ENCODE measurements at places on chromosomes 13 and 19.

GRCh38 chr13:44685641-44686040, 109.5 kb upstream of the TSC22D1 start:
- DNase-seq, result no peak

DNA sequence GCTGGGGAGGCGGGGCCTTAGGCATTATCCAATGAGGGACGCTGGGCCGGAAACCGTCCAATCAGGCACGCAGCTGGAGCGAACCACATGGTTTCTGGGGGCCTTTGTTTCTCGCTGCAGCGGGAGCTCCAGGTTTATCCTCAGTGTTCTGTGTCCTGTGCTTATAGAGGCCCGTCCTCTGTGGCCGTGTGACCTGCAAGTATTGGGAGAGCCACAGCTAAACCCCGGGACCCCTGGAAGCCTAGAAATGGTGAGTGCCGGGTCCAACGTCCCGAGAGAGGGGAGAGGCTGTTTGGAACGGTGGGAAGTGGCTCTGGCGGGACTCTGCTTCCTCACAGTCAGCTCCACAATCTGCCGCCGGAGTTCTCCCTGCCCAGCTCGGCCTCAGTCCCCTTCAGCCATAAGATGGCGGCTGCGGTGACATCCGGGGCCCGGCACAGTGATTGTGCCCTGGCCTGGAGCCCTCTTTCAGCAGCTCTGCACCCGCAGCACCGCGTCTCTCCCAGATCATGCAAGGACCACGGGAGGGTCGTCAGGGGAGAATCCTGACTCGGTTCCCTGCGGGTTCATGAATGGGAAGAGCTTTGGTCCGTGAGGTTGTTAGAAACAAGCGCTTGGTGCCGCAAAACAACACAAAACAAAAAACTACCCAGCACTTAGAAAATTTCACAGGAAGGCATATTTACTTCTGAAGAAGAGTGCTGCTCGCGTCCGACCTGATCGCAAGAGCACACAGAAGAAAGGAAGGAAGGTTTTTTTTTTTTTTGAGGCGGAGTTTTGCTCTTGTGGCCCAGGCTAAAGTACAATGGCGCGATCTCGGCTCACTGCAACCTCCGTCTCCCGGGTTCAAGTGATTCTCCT, at the start of gene ZNF253:
ZNF253 (plus strand) TSS at position 133 of the 861 bp plus-strand sequence; CDS start at position 248, 115 bp downstream.
- DNase-seq, result peak; percentile 93

DNA sequence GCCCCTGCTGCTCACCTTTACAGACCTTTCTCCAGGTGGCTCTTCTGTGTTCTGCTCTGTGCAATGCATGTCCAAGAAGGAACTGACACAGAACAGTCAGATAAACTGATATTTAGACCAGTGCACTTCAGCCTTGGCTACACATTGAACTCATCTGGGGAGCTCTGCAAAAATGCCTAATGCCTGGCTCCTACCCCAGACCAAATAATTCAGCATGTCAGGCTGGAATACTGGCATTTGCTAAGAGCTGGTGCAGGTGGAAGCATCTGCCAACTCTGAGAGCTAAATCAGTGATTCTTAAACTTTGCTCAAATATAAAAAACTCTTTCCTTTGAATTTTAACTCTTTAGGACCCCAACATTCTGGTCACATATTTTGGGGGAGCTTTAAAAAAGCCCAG, 118.2 kb upstream of the TSC22D1 start:
- no peak for DNase-seq

DNA sequence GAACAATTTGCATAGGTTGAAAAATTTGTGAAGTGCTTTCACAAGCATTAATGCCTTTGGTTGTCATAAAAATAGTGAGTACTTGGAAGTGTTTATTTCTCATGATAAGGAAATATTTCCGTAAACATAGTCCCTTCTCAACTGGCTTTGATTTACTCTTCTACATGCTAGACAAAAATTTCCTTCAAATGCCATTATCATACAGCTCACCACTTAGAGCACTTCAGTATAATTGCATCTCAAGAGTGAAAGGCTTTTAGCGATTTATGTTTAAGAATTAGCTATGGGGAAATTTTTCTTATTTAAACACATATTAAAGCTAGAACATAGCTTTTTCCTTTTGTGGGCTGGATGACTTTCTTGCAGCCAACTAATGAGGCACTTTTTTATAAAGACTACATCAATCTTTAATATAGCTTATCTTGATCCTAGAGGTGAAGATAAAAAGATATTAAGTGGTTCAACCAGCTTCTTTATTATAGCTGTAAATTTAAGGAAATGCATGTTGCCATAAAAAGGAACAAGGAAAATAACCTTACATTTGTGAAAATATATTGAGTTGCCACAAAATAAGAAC, 656.8 kb downstream of the SLITRK6 start:
- DNase-seq, result no peak

GRCh38 chr13:48132961-48133360, 38.1 kb upstream of the MED4 start:
- no peak for DNase-seq

- DNase-seq, result no peak
Measured at GRCh38 chr19:43789029-43789428, 8.3 kb upstream of the KCNN4 start.

GRCh38 chr13:76939215-76939614, 9.1 kb upstream of the ACOD1 start:
- no peak for DNase-seq

- DNase-seq, result no peak
Measured at GRCh38 chr19:16024266-16025107, 51.8 kb upstream of the TPM4 start.

DNA sequence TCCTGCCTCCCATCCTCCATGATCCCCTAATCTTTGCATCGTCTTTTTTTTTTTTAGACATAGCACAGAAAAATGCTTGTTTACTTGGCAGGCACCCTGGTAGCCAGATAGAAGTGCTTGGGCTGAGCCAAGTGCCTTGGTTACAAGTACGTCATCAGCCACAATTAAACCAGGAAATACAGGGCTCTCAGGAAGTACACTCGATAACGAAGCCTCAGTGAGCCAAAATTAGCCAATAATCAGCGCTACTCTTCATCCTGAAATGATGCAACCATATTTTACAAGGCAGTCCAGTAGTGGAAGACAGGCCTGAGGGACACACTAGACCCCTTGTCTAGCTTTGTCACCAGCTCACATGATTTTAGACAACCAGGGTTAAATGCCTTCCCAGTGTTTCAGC, 194.0 kb upstream of the NBEA start:
- peak; percentile 36 for DNase-seq

- no peak for DNase-seq
Measured at GRCh38 chr19:10052602-10053360, 33.3 kb upstream of the SHFL start.

DNA sequence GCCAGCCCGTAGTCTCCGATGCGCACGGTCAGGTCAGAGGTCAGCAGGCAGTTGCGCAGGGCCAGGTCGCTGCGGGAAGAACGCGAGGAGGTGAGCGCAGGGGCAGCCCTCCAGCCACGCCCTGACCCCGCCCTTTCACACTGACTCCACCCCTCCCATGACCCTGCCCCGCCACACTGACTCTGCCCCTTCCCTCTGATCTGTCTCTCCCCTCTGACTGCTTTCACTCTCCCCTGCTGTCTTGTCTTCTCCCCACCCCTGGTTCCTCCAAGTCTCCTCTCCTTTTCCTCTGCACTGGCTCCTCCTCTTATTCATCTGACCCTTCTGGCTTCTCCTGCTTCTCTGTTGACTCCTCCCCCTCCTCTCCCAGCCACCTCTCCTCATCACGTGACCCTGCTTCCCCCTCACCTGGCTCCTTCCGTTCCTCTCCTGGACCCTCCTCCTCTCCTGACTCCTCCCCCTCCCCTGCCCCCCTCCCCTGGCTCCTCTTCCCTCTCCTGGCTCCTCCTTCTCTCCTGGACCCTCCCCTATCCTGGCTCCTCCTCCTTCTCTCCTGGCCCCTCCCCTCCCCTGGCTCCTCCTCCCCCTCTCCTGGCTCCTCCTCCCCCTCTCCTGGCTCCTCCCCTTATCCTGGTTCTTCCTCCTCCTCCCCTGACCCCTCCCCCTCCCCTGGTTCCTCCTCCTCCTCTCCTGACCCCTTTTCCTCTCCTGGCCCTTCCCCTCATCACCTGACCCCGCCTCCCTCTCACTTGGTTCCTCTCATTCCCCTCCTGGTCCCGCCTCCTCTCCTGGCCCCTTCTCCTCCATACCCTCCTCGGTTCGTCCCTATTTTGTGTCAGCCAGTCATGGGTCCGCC, 9.9 kb downstream of the LMTK3 start:
- DNase-seq, result no peak

GRCh38 chr19:41649827-41650226, 23.0 kb upstream of the CEACAM4 start:
- DNase-seq, result no peak

- DNase-seq, result peak; percentile 4
Measured at GRCh38 chr13:53301449-53301848, 272.8 kb downstream of the OLFM4 start.

GRCh38 chr19:50705422-50706019, 14.1 kb downstream of the SHANK1 start:
- DNase-seq, result peak; percentile 10

DNA sequence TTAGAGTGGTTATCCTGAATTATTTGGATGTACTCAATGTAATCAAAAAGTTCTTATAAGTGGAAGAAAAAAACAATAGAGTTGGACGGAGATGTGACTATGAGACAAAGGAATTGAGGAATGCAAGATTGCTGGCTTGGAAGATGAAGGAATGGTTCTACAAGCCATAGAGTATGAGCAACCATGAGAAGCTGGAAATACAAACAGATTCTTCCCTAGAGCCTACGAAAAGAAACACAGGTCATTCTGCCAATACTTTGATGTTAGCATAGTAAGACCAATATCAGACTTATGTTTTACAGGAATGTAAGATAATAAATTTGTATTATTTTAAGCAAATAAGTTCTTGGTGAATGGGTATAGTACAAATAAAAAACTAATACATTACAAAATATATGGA, 249.2 kb downstream of the DIAPH3 start:
- DNase-seq, result no peak

- no peak for DNase-seq
Measured at GRCh38 chr19:2026770-2027169, 11.3 kb upstream of the BTBD2 start.

DNA sequence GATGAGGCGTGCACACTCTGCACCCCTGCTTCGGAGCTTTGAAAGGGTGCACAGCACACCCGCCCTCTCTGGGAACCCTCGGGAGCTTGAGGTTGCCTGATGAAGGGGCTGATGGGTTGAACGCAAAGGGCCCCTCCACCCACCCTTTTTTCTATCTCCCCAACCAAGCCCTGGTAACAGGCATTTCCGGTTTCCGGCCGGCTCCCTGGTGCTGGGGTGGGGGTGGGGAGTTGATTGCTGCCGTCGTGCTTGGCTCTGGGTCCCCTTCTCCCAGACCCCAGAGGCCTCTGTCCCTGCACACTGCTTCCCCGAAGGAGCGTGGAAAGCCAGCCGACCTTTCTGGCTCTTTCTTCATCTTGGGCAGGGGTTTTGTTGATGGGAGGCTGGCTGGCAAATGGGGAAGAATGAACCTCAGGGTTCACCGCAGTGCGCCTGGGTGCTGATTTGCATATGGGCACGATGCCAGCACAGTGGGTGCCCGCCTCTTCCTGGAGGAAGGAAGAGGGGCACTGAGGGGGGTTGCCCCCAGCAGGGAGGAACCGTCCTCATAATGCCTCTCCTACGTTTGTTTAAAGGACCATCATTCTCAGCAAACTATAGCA, 29.1 kb downstream of the VAV1 start:
- DNase-seq, result no peak

GRCh38 chr13:28375250-28375930, 119.5 kb downstream of the FLT1 start:
- DNase-seq, result no peak

- DNase-seq, result no peak
Measured at GRCh38 chr19:31450696-31451095, 101.5 kb upstream of the TSHZ3 start.

DNA sequence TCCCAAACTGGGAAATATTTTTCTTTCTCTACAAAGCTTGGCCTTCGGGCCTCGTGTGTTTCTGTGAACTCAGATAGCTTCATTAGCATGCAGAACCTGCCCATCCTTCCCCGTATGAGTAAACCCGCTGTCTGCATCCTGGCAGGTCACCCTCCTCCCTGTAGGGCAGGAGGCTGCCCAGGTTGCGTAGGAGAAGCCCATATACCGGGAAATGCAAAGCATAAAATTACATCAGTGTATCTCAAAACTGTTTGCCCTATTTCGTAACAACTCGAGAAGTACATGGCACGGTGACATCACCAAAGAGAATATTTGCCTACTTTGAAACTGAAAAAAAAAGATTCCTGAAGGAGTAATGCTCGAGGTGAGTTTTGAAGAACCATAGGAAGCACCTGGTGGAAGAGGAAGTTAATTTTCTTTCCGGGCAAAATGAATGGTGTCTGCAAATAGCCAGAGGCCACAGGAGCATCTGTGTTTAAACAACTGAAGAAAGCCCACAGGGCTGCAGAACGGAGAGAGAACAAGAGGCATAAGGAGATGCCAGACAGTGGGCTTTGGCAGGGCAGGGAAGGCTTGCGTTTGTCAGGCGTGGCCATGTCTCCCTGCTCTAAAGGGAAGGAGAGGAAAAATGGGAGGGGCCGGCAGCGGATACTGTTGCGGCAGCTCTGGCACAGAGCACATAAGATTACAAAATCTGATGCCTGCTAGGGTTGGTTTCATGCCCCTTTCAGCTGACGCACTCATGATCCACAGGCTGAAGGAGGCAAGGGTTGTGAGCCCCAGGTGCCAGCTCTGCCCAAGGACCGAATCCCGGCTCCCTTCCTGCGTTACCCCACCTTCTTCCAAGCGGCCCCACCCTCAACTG, 81.4 kb downstream of the IRS2 start:
- DNase-seq, result peak; percentile 41

GRCh38 chr19:19226204-19226603, 14.4 kb downstream of the NCAN start:
- DNase-seq, result no peak

- DNase-seq, result no peak
Measured at GRCh38 chr19:15285896-15286591, 46.3 kb downstream of the BRD4 start.

DNA sequence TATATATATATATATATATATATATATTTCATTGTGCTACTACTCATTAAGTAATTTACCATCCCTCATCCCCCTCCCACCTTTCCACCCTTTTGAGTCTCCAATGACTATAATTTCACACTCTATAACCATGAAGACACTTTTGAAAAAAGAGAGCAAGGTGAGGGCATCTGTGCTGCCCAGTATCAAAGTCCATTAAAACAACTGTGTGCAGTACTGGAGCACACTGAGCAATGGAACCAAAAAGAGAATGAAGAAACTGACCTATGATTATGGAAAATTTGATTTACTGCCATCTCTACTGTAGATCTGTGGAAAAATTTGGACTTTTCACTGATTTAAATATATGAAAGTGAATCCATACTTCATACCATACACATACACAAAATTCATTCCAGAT, 217.9 kb downstream of the COL4A1 start:
- DNase-seq, result no peak

DNA sequence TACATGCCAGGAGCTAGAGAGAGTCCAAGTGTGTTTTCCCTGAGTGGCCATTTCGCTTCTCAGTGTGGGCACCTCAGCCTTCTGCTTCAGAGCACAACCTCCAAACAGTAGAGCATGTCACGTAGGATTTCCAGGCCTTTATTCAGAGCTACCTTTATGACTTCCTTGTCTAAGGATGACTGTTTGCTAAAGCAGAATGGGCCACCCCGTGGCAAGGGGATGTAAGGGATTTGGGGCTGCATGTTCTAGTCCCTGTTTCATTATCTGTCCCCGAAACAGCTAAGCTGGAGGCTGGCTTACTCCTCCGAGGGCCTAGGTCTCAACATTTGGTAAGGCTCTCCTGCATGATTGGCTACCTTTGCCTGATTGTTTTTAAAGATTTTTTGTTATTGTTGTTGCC, 6.0 kb downstream of the RNASEH2B start:
- DNase-seq, result no peak
